Smooth muscle cell of trachea (primary cell): ENCODE measurements at places on chromosomes 4 and X. TPM values are rescaled to one million over a fixed set of nuclear protein-coding genes. Genes with fewer than 3 reads are reported as not detected.

FAM114A1 gene
- total RNA-seq: 454 and 664 TPM in 2 replicates

GRIA3 gene
- total RNA-seq: 3.3 and 3.6 TPM in 2 replicates

DOK7 gene
- 0.17 TPM in 1 of 2 replicates, not detected in the other for total RNA-seq

FAM9C gene
- total RNA-seq: under 0.01 TPM in 1 of 2 replicates, not detected in the other

FAM133A gene
- total RNA-seq: 0.15 TPM in 1 of 2 replicates, not detected in the other

LRIT3 gene
- total RNA-seq: 0.15 TPM in 1 of 2 replicates, not detected in the other

MAMLD1 gene
- 1.3 TPM in 2 replicates for total RNA-seq

WNK3 gene
- 0.15 and 0.17 TPM in 2 replicates for total RNA-seq

SPATA18 gene
- 15.4 and 44.8 TPM in 2 replicates for total RNA-seq

METTL14 gene
- 23.3 and 85.2 TPM in 2 replicates for total RNA-seq

HSD17B10 gene
- total RNA-seq: 39.2 and 65.3 TPM in 2 replicates

CT45A3 gene
- total RNA-seq: not detected in 2 replicates

PDGFC gene
- total RNA-seq: 79.2 and 87.6 TPM in 2 replicates

TMEM255A gene
- under 0.01 TPM in 1 of 2 replicates, not detected in the other for total RNA-seq

DAPP1 gene
- not detected in 2 replicates for total RNA-seq

PGM2 gene
- total RNA-seq: 17.7 and 24.7 TPM in 2 replicates

NAP1L2 gene
- 1.5 and 3.1 TPM in 2 replicates for total RNA-seq

ASB9 gene
- total RNA-seq: 1.2 and 2.5 TPM in 2 replicates

VEGFD gene
- 2.0 and 4.6 TPM in 2 replicates for total RNA-seq

BEX5 gene
- not detected in 2 replicates for total RNA-seq

EDNRA gene
- 4.5 and 6.9 TPM in 2 replicates for total RNA-seq

FOXP3 gene
- not detected in 2 replicates for total RNA-seq
